ENCODE measurements at places on chromosomes 5 and 9. TPM values are rescaled to one million over a fixed set of nuclear protein-coding genes. Genes with fewer than 3 reads are reported as not detected.

Gene PCSK1
- 0.38 TPM for polyA plus RNA-seq

Gene PCDHB6
- polyA plus RNA-seq = 3.5 TPM

DNA sequence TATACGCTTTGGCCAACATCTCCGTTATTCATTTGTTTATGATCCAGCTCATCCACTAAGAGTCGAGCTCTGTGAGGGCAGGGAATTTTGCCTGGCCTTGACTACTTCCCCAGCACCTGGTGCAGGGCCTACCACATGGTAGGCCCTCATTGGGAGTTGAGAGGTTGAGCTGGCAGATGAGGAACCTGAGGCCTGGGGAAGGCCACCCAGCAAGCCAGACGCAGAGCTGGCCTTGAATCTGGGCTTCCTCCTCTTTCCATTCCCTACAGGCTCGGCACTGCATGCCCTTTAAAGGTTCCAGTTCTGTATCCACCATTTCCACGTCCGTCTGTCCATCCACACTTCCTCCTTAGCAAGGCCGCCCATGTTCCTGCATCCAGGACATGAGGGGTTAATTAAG lies 24.2 kb downstream of the KCNMB1 start:
- no peak for DNase-seq

- no peak for DNase-seq
Observed at GRCh38 chr5:131379723-131380122, 115.9 kb downstream of the CDC42SE2 start.

Gene IFNA13
- not detected for polyA plus RNA-seq
